ENCODE measurements at places on chromosomes 7 and 10.

DNA sequence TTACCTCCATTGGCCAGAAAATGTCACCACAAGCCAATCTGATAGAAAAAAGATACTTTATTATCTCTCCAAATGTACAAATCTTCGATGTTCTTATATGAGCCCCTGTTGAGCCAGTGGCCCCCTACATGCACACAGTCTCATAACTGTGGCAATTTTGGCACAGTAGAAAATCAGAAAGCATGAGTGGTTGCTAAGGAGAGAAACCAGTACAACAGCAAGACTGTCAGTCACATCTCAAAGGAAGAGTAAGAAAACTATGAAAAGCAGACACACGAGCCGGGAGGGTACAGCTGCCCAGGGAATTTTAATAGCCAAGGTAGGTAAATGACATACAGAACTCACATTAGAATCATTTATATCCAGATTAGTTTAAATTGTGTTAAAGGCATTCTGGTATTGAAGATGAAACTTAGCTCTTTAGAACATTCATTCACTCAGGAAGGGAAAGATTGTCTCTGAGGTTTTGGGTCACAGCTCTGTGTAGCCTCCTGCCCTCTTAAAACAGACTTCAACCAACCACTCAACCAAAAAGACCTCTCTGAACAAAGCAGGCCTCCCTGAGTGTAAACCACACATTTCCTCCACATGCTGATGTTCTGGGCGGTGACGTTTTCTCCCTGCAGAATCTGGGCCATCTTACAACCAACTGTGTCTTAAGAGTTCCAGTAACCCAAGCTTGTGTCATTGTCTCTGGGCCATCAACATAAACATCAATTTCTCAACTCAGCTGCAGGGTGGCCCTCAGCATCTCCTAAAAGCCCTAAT is 80.8 kb upstream of the ADAM12 start:
- no peaks in the 10 kb centered on the region for H3K36me3 ChIP-seq
- H3K27ac ChIP-seq, result no peak overlapping the region
- H3K4me3 ChIP-seq, result no peak overlapping the region

DNA sequence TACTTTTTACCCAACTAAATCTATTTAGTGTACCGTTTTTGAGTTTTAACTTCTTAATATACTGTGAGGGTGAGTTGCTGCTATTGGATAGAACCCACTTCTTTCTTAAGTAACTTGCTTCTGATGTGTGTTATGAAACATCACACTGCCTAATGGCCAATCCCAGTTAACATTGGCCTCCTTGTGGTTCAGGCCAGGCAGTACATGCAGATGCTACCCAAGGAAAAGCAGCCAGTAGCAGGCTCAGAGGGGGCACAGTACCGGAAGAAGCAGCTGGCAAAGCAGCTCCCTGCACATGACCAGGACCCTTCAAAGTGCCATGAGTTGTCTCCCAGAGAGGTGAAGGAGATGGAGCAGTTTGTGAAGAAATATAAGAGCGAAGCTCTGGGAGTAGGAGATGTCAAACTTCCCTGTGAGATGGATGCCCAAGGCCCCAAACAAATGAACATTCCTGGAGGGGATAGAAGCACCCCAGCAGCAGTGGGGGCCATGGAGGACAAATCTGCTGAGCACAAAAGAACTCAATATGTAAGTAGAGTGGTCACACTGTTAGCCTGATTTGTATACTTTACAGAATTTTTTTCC is 39.7 kb downstream of the TES start:
- no peak for DNase-seq
- H3K27ac ChIP-seq, result no peak overlapping the region
- peaks cover 26% of the 10 kb centered on the region for H3K36me3 ChIP-seq
- no peak overlapping the region for H3K4me3 ChIP-seq

DNA sequence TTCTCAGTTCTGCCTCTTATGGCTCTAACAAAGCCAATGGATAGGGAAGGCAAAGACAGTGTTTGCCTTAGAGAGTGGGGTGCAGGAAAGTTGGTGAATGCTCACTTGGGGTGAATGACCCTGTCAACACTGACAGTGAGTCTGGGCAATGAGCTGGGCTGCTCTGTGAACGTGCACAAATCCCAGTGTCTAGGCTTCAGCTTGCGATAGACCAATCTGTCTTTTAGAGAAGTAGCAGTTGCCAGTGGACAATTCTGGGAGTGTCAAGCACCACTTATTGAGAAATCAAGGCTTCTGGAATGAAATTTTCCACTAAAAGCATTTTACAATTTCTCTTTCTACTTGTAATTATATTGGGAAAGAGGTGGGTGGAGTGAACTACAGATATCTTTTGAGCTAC is 141.4 kb downstream of the HERPUD2 start:
- no peak for DNase-seq
- no peak overlapping the region for H3K4me3 ChIP-seq
- H3K4me1 ChIP-seq, result no peaks in the 10 kb centered on the region
- no peaks in the 10 kb centered on the region for H3K36me3 ChIP-seq
- no peak overlapping the region for H3K27ac ChIP-seq

GRCh38 chr7:74429153-74429747 is 24.5 kb upstream of the GTF2IRD1 start:
- no peaks in the 10 kb centered on the region for H3K27me3 ChIP-seq
- H3K4me1 ChIP-seq, result no peaks in the 10 kb centered on the region
- no peak for DNase-seq
- no peak overlapping the region for H3K27ac ChIP-seq
- H3K4me3 ChIP-seq, result no peak overlapping the region
- H3K36me3 ChIP-seq, result no peaks in the 10 kb centered on the region

DNA sequence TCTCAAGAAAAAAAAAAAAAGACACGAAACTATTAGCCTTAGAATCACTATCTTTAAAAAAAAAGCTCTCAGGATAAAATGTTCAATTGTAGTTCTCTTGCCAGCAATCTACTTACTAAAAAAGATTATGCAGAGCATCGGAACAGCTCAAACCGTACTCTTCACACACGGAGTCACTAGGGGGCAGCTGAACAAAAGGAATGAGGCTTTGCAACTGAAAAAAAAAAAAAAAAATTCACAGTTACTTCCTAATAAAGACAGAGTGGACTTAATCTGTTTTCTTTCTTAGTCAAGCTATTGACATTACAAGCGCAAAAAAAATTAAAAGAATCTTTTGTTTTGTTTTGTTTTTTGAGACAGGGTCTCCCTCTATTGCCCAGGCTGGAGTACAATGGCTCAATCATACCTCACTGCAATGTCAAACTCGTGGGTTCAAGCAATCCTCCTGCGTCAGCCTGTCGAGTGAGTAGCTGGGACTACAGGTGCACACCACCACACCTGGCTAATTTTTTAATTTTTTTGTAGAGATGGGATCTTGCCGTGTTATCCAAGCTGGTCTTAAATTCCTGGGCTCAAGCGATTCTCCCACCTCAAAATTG is 11.5 kb downstream of the PMS2 start:
- H3K27ac ChIP-seq, result peak overlapping the region; percentile 15
- no peak overlapping the region for H3K4me3 ChIP-seq
- peaks cover 18% of the 10 kb centered on the region for H3K36me3 ChIP-seq
- DNase-seq, result peak; percentile 55
- H3K27me3 ChIP-seq, result no peaks in the 10 kb centered on the region

DNA sequence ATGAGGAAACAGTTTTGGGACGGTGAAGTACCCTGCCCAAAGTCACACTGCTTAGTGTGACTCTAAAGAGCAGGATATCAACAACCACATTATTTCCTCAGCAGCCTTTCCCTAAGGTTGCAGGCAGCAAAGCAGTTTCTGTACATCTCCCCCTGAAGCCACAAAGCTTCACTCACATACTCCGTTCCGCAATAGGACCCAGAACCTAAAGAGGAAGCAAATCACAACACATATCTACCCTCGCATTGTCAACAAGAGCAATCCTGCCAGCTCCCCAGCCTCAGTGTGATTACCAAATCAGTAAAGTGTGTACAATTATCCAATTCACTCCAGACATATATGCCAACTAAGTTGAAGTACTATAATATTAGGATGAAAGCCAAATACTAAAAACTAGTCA is 30.8 kb downstream of the VAX1 start:
- no peaks in the 10 kb centered on the region for H3K4me1 ChIP-seq
- H3K36me3 ChIP-seq, result peaks cover 6% of the 10 kb centered on the region
- no peak for DNase-seq
- H3K27me3 ChIP-seq, result peaks cover 12% of the 10 kb centered on the region
- no peak overlapping the region for H3K27ac ChIP-seq
- H3K4me3 ChIP-seq, result no peak overlapping the region

- no peaks in the 10 kb centered on the region for H3K36me3 ChIP-seq
- no peak overlapping the region for H3K4me3 ChIP-seq
- H3K4me1 ChIP-seq, result no peaks in the 10 kb centered on the region
- no peak overlapping the region for H3K27ac ChIP-seq
- peaks cover 20% of the 10 kb centered on the region for H3K27me3 ChIP-seq
Measured at GRCh38 chr10:112213098-112213823, 29.7 kb upstream of the GPAM start.

DNA sequence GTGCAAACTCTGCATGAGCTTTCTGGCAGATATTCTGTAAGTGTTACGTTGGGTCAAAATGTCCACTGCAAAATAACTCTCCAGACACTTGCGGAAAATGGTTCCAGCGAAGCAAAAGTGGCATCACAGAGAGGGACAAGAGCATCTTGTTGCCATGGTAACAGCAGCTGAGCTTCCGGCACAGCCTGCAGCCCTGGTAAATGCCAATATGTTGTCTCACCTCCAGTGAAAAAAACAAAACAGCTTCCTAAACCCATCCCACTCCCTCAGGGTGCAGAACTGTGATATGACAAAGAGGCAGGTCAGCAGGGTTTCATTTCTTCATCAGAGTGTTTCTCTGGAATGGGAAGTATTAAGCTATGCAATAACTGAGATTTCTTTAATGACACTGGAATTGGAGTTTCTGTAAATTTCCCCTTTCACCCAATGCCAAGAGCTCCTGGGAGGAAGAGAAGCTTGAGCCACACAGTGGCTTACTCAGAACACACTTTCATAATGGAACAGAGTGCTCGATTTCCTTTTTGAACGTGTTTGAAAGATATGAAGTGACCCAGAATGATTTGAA is 65.6 kb downstream of the FOXI2 start:
- no peaks in the 10 kb centered on the region for H3K36me3 ChIP-seq
- no peak overlapping the region for H3K27ac ChIP-seq
- H3K27me3 ChIP-seq, result peaks cover 55% of the 10 kb centered on the region
- no peak overlapping the region for H3K4me3 ChIP-seq
- DNase-seq, result no peak
- no peaks in the 10 kb centered on the region for H3K4me1 ChIP-seq

DNA sequence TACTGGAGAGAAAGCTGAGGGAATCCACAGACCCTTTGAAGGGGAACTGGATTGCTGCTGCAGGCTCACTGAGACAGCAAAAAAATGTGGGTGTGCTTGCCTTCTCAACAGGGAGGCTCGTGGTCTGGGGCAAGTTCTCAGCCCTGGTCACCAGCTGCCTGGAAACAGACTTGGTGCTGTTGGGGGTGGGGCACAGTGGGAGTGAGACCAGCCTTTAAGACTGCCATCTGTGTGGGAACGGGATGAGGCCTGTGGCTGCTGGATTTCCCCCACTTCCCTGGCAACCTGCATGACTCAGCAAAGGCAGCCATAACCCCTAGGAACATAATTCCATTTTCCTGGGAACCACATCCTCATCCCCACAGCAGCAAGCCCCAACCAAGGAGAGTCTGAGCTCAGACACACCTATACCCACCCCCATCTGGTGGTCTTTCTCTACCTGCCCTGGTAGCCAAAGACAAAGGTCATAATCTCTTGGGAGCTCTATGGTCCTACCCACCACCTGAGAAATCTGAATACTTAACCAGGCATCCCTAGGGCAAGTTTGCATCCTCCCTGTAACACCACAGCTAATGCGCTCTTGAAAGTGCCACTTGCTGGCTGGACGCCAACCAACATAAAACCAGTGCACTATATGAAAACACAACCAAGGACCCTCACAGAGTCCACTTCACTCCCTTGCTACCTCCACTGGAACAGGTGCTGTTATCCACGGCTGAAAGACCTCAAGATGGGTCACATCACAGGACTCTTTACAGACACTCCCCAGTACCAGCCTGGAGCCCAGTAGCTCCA is 45.0 kb upstream of the TFEC start:
- no peak overlapping the region for H3K4me3 ChIP-seq
- H3K27me3 ChIP-seq, result no peaks in the 10 kb centered on the region
- no peak overlapping the region for H3K27ac ChIP-seq
- H3K36me3 ChIP-seq, result no peaks in the 10 kb centered on the region
- DNase-seq, result no peak

DNA sequence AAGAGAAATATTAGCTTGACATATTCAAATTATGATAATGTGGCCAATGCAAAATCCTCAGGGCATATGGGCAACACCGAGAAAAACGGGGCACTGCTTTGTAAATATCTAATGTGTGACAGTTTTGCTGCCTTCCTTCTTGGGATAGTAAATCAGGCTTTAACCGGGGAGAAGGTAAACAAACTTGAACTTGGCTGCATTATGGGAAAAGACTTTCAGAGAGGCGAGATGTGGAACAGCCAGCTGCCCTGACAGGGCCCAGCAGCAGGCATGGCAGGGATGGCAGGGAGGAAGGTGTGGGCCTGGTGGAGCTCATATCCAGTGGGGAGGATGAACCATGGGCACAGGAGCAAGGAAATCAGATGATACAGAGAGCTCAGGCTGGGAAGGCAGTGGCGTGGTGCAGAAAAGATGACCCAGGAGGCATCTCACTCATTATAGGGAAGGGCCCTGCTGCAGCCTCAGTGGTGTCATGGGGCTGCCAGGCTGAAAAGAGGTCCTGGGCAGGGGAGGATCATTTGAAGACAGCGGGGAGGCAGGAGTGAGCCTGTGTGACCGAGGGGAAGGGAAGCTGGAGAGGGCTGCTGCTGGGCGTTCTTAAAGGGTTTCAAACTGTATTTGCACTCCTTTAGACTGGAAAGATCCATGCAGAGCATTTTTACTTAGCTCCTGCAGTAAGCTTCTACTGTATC is 26.7 kb downstream of the CXCL12 start:
- no peak overlapping the region for H3K4me3 ChIP-seq
- H3K36me3 ChIP-seq, result no peaks in the 10 kb centered on the region
- H3K27me3 ChIP-seq, result peaks cover 4% of the 10 kb centered on the region
- H3K27ac ChIP-seq, result no peak overlapping the region

DNA sequence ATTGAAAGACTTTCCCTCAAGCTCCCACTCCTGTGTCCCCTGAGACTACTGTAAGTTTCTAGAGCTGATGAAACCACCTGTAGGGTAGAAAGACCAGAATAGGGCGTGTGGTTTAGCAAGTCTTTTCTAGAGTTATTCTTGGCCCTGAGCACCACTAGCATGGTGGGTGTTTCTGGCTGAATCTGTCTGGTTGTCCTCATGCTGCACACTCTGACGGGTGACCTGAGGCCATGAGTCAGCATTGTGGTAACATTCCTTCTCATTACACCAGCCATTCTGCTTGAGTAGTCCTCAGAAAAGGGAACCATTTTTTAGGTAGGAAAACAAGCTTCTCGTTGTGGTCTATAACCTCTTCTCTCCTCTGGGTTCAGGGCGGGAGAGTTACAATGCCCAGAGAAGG is 250.3 kb downstream of the SNX13 start:
- H3K27me3 ChIP-seq, result no peaks in the 10 kb centered on the region
- H3K4me3 ChIP-seq, result no peak overlapping the region
- no peaks in the 10 kb centered on the region for H3K4me1 ChIP-seq
- H3K36me3 ChIP-seq, result no peaks in the 10 kb centered on the region
- no peak for DNase-seq

- no peaks in the 10 kb centered on the region for H3K36me3 ChIP-seq
- H3K4me1 ChIP-seq, result peaks cover 44% of the 10 kb centered on the region
- no peak overlapping the region for H3K4me3 ChIP-seq
- no peak overlapping the region for H3K27ac ChIP-seq
Measured at GRCh38 chr7:2873686-2874551, 29.8 kb upstream of the GNA12 start.

Measured in naive B cell (primary cell).